Cortex of kidney (tissue), 1 donor: ENCODE measurements at places on chromosomes 7 and 10.

GRCh38 chr10:51145375-51145774, 71.1 kb downstream of the PRKG1 start:
- DNase-seq = no peak

DNA sequence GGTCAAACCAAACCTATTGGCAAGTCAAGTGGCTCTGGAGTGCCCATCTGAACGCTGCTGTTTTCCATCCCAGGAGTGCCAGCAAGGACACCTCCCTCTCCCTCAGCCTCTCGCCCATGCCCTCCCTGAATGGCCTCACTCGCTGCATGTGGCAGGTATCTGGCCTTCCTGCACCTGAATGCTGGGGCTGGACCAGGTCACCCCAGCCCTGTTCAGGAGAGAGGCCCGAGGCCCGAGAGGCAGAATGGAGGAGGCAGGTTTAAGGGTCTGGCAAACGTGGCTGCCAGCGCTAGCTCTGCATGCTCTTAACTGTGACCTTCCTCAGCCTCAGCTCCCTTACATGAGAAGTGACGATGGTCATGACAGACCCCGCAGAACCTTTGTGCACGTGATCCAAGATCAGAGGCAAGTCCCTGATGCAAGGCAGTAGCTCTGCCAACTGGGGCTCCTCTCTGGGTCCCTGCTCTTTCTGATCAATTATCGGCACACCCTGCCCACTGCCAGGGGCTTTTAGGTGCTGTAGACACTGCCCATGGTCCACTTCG, 295.7 kb upstream of the ZMIZ1 start:
- DNase-seq = no peak

- no peak for DNase-seq
Observed at GRCh38 chr10:5259132-5259951, 62.7 kb downstream of the AKR1C4 start.

GRCh38 chr10:59283456-59284091, 78.8 kb downstream of the FAM13C start:
- no peak for DNase-seq

DNA sequence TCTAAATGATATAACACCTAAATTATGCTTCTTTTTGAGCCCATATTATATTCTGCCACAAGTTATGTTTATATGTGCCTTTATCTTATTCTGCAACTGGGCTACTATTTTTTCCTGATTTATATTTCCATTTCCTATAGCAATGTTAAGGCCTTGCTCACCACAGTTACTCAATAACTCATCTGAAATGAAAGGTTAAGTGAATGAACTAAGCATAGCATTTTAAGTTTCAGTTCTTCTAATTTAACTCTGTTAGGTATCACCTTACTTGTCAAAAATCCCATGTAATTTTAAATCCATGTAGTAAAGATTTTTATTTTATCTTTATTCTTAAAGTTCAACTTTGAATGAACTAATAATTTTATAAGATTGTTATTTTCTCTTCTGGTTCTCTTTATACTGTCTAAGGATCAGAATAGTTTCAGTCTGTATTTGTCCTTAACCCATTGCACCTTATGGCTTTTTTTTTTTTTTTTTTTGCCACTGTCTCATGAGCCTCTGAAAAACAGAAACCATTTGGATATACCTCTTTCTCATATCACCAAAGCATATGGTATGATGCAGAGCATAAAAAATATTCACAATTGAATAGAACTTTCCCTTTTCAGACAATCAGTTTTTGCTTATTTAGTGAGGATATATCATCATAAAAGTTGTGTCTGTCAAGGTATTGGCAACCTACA, 301.8 kb upstream of the ZWINT start:
- DNase-seq = no peak
